Smooth muscle cell of the umbilical artery (primary cell): ENCODE measurements at places on chromosomes 1 and 21. TPM values are rescaled to one million over a fixed set of nuclear protein-coding genes. Genes with fewer than 3 reads are reported as not detected.

The RBM11 gene
- total RNA-seq = 0.23 TPM in 1 of 2 replicates, not detected in the other

The FCRL4 gene
- total RNA-seq = not detected in 2 replicates

The ACTA1 gene
- total RNA-seq = 0.14 TPM in 1 of 2 replicates, not detected in the other

The SPATA1 gene
- total RNA-seq = 0.59 TPM in 1 of 2 replicates, not detected in the other

The ZNF669 gene
- 6.0 and 12.8 TPM in 2 replicates for total RNA-seq

The PDC gene
- total RNA-seq = under 0.01 TPM in 1 of 2 replicates, not detected in the other

The FAM110D gene
- not detected in 2 replicates for total RNA-seq

The RPF1 gene
- total RNA-seq = 24.9 and 26.3 TPM in 2 replicates

The CHAF1B gene
- 0.89 and 2.1 TPM in 2 replicates for total RNA-seq

The E2F2 gene
- under 0.01 and 0.46 TPM in 2 replicates for total RNA-seq
